T-helper 22 cell (primary cell): ENCODE measurements at places on chromosomes 3 and 15.

DNA sequence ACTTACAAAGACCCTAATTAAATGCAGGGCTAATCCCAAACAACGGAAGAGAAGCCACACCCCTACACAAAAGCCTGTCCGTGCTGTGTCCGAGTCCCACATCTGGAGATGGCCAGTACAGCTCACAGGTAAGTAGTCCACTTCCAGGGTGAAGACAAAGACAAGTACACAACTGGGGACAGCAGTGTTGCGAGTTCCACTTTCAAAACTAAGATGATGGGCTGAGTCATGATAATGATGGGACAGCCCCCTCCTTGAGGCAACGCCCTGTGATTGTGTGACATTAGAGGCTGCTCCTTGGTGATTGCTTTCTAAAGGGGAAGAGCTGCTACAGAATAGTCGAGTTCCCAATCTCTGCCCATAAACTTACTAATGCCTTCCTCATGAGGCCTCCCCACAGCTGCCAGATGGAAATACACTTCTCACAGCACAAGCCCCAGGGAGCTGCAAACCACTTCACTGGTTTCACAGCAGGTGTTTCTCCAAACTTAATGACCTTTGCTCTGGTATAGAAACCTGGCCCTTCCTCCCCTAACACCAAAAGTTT, 27.6 kb downstream of the RFT1 start:
- DNase-seq: no peak

GRCh38 chr3:42672515-42672914, 12.8 kb upstream of the KLHL40 start:
- no peak for DNase-seq

- DNase-seq: no peak
These were observed 426.1 kb upstream of the THBS1 start for GRCh38 chr15:39154776-39155175.

GRCh38 chr3:16240229-16241023, 24.3 kb downstream of the DPH3 start:
- no peak for DNase-seq
